ENCODE measurements at places on chromosomes 5 and 9.

- no peak for DNase-seq
These were observed 1777.1 kb downstream of the MAT2B start for GRCh38 chr5:165282491-165282890.

GRCh38 chr5:73661753-73662152, 35.8 kb downstream of the ARHGEF28 start:
- DNase-seq: no peak

GRCh38 chr9:124743686-124744348, 27.3 kb downstream of the NR6A1 start:
- no peak for DNase-seq

DNA sequence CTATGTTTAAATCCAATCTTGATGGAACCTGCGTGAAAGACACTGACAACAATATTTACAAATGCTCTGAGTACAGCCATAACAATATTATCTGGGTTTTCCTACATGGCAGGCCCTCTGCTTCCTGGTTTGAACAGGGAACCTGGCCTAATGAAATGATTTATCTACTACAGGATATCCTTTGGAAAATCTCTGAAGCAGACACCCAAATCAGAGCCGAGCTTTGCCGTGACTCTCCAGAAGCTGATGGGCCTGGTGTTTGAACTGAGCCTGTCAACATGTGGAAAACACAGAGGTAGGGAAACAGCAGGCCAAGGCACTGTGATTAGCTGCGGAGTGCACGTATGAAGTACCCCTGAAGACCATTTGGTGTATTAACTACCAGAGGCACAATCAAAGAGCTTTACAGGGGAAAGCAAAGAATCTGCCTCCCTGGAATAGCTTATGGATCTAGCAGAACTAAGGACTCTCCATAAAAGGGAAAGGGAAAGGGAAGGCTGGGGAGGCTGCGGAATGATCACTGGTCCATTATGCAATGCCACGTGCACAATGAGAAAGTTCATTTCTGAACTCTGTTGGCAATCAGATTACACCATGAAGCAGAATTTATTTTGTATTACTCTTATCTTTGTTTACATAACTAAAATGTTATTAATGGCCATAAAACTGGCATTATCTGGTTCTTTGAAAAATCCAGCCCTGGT, 321.9 kb downstream of the EBF1 start:
- no peak for DNase-seq

DNA sequence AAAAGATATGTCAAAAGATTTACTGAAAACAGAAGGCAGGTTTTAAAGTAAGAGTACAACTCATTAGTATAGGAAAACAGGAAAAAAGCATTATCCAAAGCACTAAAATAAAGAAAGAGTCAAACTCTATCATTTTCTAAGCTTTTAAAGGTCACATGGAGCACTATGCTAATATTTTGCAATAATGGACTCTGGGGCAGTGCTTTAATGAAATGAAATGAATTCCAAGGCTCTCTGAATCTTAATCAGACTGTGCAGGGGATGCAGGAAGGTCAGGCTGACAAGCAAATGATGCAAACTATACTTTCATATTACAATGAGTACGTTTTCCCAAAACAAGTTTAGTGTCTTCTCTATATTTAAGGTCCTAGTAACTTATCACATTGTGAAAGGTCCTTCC, 981.9 kb upstream of the DMAC1 start:
- no peak for DNase-seq

- no peak for DNase-seq
These were observed 13.4 kb upstream of the XPA start for GRCh38 chr9:97710356-97711222.

DNA sequence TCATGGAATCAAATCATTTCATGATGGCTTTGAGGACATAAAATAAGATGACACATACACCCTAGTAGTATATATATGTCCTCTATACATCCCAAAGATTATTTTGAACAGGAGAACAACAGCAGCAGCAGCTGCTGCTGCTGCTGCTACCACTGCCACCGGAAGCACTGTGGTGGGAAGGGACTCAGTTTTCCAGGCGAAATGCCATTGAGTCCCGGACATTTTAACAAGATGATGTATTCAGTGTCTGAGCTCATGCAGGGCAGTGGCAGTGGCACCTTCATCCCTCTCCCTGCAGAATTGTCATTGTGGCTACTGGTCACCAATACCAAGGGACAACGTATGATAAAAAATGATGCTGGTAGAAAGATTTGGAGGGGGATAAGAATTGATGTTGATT, 151.3 kb downstream of the CHSY3 start:
- DNase-seq: no peak

DNA sequence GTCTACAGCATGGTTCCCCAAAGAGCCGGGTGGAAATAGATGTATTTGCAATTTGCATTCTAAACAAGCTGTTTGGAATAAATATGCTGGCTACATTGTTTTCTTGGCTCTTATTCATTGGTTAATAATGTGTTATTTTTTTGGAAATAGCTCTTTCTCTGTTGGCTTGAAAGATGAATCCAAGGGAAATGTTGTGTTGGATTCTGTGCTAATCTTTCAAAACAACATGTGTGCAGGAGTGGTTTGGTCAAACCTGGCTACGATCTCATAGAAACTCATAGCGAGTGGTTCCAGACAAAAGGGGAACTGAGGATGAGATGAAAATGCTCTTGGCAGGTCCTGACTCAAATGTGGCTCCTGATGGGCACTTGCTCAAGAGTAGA, 63.7 kb upstream of the CXCL14 start:
- no peak for DNase-seq
